ENCODE measurements at places on chromosomes 4 and X.

DNA sequence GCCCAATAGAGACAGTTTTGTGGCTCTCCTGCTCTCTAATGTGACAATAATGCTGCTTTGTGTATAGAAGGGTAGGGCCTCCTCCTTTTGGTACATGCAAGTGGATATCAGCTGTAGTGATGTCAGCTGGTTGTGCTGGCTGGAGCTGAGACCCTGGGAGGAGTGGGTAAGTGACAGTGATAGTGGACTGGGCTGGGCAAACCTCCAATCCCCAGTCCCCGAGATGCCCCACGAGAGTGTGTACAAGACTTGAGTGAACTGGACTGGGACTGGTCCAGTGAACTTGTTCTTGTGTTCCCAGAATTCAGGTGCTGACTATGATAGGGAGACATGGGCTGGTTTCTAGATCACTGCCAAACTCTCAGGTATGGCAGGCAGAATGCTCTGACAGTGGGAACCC, 583.6 kb upstream of the PCDH10 start:
- DNase-seq: no peak

GRCh38 chrX:71175531-71175930, 30.9 kb downstream of the NLGN3 start:
- DNase-seq: no peak

DNA sequence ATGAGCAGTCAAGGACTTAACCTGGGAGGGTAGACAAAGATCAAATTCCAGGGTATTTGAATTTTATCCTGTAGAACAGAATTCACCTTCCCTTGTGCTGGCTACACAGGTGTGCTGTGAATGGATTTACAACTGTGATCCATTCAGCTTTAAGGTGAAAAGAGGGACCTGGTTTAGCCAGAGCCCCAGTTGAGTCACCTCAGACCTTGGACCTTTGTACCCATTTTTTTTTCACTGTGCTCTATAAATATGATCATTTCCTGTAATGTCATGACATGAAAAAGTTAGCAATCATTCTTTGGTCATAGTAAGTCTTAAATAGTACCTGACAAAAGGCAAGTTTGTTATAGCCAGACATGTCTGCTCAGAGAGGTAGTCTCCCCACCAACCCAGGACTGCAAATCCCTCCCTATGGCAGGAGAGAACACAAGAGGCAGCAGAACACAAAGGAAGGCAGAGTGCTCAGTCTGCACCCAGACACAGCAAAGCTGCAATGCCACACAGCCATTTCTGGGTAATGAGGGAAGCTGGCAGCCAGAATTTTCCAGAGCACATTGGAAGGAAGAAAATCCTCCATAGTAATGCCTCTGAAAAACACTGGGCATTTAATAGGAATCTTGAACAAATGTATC, 77.9 kb downstream of the CXXC4 start:
- DNase-seq: no peak

DNA sequence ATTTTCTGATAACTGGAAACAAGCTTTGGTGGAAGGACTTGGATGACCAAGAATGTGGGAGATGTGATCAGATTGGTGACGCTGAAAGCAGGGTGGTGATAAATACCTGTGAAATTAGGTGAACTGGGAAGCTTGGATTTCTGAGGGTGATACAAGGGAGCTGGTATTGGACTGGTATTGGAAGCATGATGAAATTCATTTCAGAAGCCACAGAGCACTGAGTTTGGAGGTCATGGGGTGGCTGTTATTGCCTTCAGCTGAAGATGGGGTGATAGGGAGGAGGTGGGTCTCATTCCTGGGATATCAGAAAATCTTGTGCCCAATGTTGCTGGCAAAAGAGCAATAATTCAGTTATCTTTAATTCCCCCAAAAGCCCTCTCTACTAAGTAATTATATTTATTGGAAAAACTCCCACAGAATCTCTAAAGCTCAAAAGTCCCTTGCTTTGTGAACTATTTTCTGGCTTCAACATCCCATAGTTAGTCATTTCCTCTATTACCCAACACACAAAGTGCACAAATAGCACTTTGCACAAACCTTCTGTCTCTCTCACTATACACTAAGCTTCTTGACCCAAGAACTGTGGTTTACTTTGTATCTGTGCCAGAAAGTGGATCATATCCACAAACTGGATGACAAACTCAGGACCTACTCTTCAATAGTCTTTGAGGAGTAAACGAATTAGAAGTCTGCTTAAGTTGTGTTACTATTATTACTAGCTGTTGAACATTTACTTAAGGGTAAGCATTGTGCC, 23.1 kb upstream of the CAMK2D start:
- no peak for DNase-seq
